Stimulated activated CD4-positive, alpha-beta T cell treated with anti-CD3 and anti-CD28 coated beads, Interleukin-12 subunit alpha, Interleukin-12 subunit beta, amount 100 ng/mL, for 48 hours (primary cell): ENCODE measurements at places on chromosomes 12 and 14.
A peak's percentile ranks its signal among the peaks of the same experiment; 100 is the strongest.

DNA sequence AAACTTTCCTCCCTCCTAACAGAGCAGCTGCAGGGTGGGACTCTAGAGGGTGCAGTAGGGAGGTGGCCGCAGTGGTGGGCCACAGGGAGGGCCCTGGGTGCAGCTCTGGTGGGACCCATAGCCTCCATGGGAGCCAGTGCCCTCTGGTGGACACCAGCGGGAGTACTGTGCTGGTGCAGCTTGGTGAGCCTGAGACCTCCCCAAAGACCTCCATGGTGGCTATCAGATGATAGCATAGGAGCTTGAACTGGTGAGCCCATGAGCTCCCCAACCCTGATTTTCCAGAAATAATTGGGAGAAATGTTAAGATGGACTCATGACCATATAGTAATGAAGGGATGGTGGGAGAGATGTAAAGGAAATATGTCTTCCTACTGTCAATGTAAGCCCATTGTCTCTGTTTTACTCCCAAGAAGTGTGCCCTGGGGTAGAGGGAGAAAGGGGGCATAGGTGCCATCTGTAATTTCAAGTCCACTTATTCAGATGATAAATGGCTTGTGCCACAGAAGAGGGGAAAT lies 98.7 kb downstream of the GAS2L3 start:
- peak; percentile 12 for DNase-seq

DNA sequence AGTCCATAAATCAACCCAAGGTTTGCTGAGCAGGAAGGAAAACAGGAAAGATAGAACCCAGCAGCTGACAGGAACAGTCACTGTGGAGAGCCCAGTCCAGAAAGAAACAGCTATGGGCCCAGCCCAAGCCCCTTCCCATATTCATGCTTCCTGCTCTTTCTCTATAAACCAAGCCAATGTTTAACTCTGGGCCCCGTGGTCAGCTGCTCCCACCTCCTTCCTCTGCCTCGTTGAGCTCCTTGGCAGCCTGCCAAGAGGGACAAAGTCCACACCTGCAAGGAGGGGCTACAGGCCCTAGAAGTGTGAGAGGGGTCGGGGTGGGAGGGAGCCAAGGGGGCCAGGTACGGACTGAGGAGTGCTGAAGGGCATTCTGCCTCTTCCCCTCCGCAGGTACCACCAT lies 10.0 kb downstream of the SLC6A13 start:
- DNase-seq = no peak

DNA sequence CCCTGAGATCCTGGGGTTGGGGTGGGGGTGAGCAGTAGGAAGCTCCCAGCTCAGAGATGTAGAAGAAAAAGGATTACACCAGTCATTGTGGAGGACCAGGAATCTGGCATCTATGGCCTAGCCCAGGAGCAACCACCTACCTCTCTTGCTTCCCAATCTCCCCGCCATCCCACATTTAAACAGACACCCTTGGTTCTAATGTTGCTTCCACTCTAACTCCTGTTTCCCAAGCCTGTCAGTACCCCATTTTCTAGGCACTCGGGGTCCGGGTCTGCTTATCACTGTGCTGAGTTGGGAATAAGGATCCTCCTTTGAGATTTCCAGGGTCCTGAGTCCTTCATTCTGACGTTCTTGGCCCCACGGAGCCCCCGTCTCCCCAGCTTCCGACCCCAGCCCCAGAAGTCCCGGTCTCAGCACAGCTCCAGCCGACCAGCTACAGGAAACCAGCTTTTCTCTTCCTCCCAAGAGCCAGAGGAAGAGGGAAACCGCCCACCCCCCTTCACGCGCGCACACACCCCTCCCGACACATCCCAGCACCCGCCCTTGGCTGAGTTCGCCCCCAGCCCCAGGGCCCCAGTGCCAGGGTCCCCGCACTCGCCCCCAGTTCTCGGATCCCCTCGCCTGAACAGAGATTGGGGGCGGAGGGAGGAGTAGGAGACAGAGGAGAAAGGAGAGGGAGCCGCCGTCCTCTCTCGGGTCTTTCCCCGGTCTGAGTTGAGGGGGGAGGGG lies 1.2 kb downstream of the ITGA5 start:
- DNase-seq = no peak

DNA sequence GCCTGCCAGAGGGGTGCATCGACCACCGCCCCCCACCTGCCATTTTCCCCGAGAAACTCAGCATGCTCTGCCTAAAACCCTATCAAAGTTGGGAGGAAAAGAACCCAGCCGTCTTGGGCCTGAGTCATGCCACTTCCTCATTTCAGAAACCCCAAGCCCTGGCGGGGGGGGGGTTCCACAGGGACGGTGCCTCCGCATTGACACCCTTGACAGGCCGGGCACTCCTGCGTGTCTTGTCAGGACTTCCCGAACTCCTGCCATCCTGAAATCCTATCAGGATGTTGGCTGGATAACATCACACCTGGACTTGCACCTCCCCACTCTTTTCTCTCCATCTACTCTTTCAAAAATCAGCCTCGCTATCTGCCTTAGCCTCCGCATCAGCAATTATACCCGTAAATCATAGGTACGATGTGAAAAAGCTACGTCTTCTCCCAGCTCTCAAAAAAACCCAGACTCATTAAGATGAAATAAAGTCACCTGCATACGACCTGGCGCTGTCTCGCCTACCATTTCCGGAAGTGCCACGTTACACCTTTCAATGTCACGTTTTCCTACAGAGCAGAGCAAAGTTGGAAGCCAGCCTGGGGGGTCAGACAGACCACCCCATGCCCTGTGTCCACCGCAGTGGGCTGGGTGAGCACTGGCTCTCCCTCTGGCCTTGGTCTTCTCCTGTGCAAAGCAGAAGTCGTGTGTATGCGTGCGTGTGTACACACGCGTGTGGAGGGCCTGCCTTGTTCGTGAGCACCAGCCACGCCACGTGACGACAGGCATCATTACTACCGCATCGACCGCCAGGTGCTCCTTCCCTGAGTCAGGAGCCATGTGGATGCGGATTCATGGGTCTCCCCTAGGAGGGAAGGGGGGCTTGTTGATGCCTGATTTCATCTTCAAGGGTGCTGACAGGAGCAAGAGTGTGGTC lies 96.7 kb downstream of the RFLNA start:
- DNase-seq = peak; percentile 38

GRCh38 chr14:54854181-54854580 lies 48.4 kb downstream of the GCH1 start:
- no peak for DNase-seq

- no peak for DNase-seq
Observed at GRCh38 chr14:64721391-64721791, 17.2 kb downstream of the PLEKHG3 start.

DNA sequence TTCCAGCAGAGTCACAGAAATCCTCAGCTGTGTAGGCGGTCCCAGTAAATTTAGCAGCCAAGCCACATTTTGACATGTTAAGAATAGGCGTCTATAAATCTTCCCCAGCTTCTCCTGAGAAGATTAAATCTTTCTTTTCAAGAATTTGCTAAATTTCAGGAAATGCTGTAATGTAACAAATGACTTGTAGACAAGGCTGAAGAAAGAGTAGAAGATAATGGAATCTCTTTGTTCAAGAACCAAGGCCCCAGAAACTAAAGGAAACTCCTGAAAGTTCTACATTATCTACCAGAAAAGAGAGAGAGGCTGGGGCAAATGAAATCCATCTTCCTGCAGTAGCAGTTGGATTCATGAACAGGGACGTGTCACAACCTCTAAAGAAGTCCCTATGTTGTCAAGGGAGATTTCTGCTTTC lies 760.3 kb downstream of the NOVA1 start:
- DNase-seq = no peak

GRCh38 chr12:115815924-115816323 lies 461.6 kb downstream of the MED13L start:
- no peak for DNase-seq

GRCh38 chr14:96711559-96712267 lies 85.5 kb upstream of the VRK1 start:
- no peak for DNase-seq

DNA sequence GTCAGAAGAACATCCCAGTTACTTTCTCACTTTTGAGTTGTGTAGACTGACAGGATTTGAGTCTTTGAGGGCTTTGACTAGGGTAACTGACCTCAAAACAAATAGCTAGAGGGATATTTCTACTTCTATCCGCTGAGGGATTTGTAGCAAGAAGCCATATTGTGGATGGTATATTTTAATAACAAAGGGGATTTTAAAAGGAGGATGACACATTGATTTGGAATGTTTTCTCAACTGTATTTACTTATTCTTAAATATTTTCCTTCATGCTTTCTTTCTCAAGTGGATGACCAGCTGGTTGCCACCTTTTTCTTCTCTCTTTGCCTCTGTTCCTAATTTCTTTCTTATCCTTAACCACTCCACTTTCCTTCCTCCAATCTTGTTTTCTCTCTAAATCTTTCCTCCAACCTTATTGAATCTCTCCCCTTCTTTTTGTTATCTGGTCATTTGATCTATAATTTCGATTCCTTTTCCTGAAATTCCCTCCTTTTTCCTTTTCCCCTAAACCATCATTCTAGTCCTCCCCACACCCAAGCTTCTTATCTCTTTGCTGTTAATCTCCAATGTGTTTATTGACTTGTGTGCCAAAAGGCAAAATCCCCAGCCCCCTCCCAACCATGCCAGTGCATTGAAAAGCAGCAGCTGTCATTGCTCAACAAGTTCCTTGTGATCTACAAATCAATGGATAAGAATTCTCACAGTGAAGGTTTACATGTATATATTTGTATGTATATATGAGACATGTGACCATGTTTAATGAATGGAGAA lies 411.6 kb downstream of the RAD51B start:
- no peak for DNase-seq

DNA sequence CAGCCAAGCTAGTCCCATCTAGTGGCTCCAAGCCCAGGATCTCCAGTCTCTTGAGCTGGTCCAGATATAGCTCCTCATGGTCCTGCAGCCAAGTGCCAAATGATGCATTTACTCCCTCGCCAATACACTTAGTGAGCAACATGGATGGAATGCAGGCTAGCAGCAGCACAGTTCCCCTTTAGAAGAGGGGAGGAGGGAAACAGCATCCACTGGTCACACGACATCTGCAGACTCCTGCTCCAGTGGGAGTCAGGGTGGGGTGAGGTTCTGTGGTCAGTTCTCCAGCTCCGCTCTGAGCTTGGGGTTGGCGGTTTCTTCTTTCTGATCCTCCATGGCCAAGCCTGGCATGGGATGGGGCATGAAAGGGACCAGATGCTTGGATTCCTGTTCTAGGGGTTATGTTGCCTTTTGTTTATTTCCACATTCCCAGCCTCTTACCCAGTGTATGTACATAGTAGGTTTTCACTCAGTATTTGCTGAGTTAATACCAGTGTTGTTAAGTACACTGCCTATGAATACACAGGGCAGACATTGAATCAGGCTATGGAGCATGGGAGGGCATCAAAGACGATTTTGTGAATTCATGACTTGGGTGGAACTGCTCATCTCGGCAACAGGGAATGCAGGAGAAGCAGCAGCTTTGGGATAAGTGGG lies 57.3 kb downstream of the GALNT16 start:
- no peak for DNase-seq

DNA sequence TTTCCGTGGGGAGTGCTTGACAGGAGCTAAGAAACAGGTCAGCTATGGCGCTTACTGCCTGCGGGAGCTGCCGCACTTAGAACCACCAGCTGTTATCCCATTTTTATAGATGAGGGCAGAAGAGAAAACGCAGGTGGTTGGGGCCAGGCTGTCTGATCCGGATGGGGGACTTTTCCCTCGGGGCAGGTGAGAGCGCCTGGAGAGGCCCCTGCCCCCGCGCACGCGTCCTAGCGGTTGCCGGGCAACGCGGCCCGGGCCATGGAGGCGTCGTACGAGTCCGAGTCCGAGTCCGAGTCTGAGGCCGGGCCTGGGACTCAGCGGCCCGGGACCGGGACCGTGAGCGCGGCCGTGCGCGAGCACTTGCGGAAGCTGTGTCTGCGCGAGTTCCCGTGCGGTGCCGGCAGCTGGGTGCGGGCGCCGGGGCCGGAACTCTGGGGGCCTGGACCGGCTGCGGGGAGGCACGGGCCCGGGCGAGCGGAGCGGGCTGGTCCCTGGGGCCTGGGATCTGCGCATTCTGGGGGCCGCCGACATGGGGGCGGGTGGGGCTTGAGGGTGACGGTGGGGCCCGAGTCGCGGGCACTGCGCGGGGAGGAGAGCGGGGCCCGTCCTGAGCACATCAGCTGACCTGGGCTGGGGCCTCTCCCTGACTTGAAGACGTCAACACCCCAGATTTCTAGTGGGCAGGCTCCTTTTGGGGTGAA lies at the start of gene LRRC43:
Gene LRRC43, plus strand, starts transcription at position 237 of the 701 bp plus-strand sequence. Its CDS starts 22 bp downstream, at position 259.
- DNase-seq = no peak

DNA sequence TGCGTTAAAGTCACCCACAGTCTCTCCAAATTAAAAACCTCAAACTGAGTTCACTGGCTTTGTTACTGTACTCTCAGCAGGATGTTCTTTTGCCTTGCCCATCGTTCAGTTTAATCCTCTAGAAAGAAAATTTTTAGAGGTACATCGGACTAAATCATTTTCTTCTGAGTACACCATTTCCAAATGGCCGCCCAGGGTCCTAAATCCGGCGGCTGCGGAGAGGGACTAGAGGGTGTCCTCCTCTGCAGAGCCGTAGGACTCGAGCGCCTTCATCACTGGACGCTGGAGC lies 1.4 kb downstream of the LIN7A start:
- no peak for DNase-seq

- DNase-seq = no peak
Observed at GRCh38 chr12:98750511-98750910, 105.4 kb downstream of the APAF1 start.

DNA sequence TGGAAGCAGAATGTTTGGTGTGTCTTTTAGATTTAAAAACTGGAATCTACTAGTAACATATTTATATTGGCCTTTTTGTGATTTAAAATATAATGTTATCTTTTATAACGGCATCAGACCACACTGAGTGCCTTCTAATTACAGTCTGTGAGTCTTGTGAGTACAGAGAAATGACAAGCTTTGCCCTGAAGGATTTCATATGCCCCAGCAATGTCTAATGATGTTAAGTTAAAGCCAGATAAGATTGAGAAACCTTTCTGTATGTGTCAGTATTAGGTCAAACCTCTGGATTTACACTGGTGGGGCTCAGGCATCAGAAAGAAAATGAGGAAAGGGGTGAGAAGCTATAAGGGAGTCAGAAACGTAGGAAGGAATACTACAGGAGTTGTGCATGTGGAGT lies 25.2 kb downstream of the PLEKHA5 start:
- DNase-seq = no peak

- DNase-seq = no peak
Observed at GRCh38 chr12:110282300-110282860, 1.3 kb downstream of the ATP2A2 start.

DNA sequence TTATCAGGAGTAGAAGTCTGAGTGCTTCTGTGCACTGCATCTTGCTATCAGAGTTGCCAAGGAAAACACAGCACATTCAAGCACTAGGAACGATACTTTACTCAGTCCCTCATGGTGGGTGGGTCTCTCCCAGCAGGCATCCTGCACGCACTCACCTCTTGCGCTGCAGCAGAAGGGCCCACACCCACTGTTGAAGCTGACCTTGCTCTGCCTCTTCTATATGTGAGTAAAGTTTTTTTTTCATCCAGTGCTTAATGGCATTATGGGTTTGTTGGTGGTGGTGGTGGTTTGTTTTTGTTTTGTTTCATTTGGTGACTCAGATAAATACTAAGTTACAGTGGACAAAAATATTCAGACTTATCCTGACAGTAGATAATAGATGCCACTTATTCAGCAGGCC lies 348.5 kb downstream of the EGLN3 start:
- DNase-seq = no peak

GRCh38 chr14:61472011-61472672 lies 150.8 kb downstream of the PRKCH start:
- no peak for DNase-seq

- DNase-seq = no peak
Observed at GRCh38 chr14:91048265-91048664, 12.2 kb downstream of the RPS6KA5 start.
